ENCODE measurements at places on chromosomes 2 and 18. TPM values are rescaled to one million over a fixed set of nuclear protein-coding genes. Genes with fewer than 3 reads are reported as not detected.

CFC1 gene
- not detected for polyA plus RNA-seq

C1QL2 gene
- polyA plus RNA-seq: not detected

TDRD15 gene
- not detected for polyA plus RNA-seq

DNA sequence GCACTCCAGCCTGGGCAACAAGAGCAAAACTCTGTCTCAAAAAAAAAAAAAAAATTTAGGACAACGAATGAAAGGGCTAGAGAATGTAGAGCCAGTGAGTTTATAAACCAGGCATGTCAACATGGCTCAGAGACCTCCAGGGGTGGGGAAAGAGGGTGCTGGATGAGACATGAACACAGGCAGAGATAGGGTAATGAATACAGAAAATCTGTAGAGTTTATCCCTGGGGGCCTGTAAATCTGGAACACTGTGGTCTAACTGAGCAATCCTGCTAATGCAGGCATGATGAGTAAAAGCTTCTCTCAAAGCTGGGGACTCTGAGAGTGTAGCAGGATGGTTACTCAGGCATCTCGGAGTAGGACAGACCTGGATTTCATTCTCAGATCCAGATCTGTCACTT is 59.2 kb upstream of the IGFBP2 start:
- DNase-seq: no peak

GRCh38 chr2:22079583-22079982 is 955.8 kb downstream of the TDRD15 start:
- DNase-seq: no peak

- DNase-seq: no peak
Observed at GRCh38 chr18:45237343-45238098, 377.8 kb upstream of the SLC14A2 start.

DNA sequence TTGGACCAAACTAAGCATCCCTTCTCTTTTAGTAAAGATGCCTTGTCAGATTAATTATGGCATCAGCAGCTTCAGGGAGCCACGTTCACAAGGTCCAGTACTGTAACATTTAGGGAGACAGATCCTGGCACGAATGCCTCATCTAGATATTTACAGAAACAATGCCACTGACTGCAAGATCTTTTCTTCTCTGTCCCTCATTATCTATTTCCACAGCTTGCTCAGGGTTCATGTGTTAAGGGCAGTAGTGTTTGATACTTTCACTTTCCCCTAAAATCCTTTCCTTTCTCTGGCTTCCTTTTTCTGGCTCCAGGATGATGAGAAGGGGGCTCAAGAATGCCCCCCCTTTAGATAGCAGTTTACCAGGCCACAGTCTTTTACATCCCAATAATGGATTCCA is 393.9 kb downstream of the BCL11A start:
- DNase-seq: no peak

GRCh38 chr18:13800505-13801259 is 23.3 kb upstream of the MC5R start:
- no peak for DNase-seq
